ENCODE measurements at places on chromosomes 6 and 20. TPM values are rescaled to one million over a fixed set of nuclear protein-coding genes. Genes with fewer than 3 reads are reported as not detected.
A peak's percentile ranks its signal among the peaks of the same experiment; 100 is the strongest.

GRCh38 chr6:41694815-41695526 lies 40.4 kb downstream of the TFEB start:
- DNase-seq, result no peak

DNA sequence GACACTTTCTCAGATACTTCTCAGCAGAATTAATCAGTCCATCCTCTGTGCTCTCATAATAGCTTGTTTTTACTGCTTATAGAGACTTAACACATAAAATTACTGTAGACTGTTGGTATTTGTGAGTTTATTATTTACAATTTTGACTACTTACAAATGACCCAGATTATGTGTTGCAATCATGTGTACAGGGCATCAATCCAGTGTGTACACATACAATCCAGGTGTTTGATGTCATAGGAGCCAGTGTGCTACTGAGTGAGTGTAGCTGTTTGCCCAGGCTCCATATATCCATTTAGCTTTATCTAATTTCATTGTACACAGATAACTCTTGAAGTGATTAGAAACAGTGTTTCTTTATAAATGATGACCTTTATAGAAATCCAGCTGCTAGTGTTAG lies 31.3 kb downstream of the TRMT11 start:
- DNase-seq, result no peak

DNA sequence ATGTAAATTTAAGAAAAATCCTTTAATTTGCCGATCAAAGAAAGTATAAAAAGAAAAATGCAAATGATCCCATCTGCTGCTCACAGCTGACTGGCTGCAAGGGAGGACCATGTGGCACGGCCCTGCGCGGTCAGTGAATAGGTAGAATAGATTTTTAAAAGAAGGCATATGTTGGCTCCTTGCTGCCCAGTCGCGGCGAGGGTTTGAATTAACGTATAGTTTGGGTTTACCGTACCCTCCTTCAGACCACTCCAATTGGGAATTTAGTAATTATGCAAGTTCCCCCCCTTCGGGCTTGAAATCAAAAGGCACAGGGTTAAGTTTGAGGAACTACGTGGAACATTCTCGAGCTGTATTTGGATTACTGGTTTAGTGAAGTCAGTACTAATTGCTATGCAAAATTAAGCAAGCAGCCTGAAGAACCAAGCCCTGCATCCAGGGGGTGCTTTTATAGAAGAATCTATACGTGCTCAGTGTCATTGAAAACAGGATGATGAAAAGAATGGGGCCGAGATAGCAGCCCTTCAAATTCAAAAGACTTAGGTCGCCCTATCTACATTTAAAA lies 1.1 kb upstream of the BEND3 start:
- no peak for DNase-seq

- DNase-seq, result no peak
These were observed 486.9 kb downstream of the PREX1 start for GRCh38 chr20:48340883-48341281.

- DNase-seq, result no peak
These were observed 84.7 kb downstream of the CD164 start for GRCh38 chr6:109297406-109298110.

- DNase-seq, result no peak
These were observed 1.4 kb downstream of the DEFB124 start for GRCh38 chr20:31473331-31474096.

GRCh38 chr20:49594143-49594930 lies 26.4 kb upstream of the PTGIS start:
- peak; percentile 80 for DNase-seq

- no peak for DNase-seq
These were observed 126.5 kb downstream of the REV3L start for GRCh38 chr6:111356551-111356950.

DNA sequence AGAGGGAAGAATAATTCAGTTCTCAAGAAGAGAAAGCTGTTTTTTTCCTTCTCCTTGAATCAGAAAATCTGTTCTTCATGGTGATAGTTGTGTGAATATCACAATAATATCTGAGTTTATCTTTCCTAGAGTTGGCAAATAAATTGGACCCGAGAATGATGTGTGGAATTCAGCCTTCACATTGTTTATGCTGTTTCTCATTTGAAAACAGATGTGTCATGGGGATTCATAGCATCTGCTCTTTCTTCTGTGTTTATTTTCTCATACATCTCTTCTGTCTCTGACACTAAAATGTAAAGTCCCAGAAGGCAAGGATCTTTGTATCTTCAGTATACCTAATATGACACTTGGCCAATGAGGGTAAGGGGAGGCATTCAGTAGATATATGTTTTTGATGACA lies 103.6 kb upstream of the SGK1 start:
- DNase-seq, result no peak

DNA sequence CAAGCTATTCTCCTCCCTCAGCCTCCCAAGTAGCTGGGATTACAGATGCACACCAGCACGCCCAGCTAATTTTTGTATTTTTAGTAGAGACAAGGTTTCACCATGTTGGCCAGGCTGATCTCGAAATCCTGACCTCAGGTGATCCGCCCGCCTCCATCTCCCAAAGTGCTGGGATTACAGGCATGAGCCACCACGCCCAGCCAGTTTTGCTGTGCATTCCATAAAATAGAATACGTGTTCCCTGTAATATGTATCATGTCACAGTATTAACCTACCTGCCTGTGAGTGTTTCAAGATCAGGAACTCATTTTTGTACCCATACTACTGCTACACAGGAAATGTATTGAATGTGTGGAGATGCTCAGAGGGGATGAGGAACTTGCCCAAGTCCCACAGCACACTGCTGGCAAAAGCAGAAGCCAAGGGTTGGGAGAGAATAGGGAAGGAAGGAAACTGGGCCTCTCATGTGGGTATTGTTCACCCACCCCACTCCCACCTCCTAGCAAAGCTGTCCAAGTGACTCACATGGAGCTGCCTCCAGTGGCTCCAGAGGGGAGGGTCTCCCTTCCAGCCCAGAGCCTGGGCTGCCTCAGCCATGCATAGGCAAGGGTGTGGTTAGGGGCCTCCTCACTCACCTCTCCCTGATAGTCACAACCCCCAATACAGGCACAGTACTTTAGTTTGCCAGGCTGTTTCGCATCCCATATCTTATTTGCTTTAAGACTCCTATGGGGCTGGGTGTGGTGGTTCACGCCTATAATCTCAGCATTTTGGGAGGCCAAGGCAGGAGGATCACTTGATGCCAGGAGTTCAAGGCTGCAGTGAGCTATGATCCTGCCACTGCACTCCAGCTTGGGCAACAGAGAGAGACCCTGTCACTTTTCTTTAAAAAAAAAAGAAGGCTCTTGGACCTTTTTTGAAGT lies 9.4 kb downstream of the HM13 start:
- DNase-seq, result no peak

DNA sequence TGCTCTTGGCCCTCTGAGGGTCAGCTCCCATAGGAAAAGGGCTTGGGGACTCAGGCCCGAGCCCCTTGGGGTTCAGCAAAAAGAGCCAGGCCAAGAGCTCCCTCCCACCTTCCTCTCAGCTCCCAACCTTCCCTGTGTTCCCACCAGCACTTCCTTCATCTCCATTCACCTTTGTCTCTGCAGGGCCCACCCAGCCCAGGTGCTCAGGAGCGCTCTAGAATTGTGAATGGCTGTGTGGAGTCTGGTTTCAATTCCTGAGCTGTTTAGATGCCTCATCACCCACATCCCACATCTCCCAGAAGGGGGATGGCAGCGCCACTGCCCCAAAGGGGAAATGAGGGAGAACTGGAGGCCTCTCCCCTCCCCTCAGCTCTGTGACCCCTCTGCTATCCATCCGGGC lies 7.7 kb downstream of the GRM4 start:
- no peak for DNase-seq

GRCh38 chr6:19311786-19312185 lies 525.4 kb upstream of the ID4 start:
- no peak for DNase-seq

DNA sequence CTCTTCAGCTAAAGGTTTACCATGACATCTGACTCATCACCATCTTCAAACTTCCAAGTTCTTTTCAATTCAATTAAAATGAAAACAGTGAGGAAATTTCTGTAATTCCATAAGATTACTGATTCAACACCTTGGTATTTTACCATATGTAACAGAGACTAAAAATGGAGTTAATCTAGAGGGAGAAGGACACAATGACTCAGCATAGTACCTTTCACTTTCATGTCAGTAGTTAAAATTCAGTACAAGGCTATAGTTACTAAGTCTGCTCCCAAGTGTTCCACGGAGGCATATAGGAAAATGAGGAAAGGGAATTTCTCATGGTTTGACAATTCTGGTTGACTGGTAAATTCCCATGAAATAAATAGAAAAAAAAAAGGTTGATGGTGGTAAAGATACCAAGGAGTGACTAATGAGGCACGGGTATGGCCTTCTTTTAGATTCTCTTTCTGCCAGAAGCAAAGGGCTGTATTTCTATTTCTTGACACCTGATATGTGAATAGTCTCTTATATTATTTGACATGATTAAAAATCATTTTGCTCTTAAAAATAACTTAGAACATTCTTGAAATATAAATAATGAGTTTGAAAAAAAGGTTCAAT lies 526.7 kb upstream of the ADGRB3 start:
- no peak for DNase-seq

DNA sequence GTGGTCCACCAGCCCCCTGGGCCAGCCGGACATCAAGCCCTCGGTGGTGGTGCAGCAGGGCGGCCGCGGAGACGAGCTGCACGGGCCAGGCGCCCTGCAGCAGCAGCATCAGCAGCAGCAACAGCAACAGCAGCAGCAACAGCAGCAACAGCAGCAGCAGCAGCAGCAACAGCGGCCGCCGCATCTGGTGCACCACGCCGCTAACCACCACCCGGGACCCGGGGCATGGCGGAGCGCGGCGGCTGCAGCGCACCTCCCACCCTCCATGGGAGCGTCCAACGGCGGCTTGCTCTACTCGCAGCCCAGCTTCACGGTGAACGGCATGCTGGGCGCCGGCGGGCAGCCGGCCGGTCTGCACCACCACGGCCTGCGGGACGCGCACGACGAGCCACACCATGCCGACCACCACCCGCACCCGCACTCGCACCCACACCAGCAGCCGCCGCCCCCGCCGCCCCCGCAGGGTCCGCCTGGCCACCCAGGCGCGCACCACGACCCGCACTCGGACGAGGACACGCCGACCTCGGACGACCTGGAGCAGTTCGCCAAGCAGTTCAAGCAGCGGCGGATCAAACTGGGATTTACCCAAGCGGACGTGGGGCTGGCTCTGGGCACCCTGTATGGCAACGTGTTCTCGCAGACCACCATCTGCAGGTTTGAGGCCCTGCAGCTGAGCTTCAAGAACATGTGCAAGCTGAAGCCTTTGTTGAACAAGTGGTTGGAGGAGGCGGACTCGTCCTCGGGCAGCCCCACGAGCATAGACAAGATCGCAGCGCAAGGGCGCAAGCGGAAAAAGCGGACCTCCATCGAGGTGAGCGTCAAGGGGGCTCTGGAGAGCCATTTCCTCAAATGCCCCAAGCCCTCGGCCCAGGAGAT lies 1.0 kb downstream of the POU3F2 start:
- DNase-seq, result no peak

DNA sequence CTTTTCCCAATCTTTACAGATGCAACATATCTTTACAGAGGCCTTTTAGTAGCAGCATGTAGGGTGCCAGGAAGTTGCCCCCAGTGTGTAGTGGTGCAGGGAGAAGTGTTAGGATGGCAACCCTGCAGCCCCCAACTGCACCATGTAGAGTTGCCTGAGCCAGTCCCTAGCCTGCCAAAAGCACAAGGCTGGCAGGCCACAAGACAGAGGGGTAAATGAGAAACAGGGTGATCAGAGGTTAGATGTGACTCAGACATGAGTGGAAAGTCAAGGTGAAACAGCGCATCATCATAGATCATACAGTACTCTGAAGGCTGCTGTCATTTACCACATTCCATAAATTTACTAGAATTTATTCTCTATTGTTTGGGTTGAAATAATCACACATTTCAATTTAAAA lies 467.5 kb downstream of the PRKN start:
- no peak for DNase-seq

DNA sequence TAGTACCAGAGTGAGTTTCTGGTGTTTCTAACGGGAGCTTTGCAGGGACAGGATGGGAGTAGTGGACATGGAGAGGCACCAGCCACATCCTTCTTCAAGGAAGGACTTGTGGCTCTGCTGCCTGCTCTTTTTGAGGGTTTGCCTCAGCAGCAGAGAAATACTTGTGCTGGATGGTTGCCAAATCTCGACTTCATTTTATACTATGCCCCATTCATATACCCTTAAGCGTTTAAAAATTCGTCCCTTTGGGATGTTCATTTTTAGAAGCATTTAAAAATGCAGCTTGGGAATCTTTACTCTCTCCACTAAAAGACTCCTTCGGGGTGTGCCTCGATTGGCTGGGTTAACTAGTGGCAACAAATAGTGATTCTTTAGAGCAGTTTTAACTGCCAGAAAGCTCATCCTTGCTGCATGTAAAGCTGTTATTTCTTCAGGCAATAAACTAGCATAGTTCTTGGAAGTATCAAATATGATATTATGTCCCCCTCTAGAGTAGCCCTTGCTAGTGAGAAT lies 126.5 kb upstream of the B3GAT2 start:
- no peak for DNase-seq

- peak; percentile 70 for DNase-seq
These were observed 91.9 kb upstream of the SIRPA start for GRCh38 chr20:1803061-1803931.

GRCh38 chr6:33175436-33176069 lies 16.7 kb downstream of the COL11A2 start:
- no peak for DNase-seq

DNA sequence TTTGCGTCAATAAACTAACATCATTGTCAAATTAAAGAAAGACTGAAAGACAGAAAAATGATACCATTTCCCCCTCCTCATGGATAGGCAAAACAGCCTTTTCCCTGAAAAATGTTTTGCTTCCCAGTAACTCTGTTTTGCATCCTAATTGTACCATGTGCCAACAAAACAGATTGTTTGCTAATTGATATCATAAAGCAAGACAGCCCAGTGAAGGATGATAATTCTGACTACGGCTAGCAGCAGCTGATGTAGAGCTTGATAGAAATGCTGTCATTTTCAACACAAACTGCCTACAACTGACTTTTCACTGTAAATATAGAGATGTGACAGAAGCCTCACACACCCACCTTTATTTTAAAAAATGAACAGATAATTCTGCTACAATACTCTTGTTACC lies 1061.6 kb downstream of the HACE1 start:
- DNase-seq, result no peak

DNA sequence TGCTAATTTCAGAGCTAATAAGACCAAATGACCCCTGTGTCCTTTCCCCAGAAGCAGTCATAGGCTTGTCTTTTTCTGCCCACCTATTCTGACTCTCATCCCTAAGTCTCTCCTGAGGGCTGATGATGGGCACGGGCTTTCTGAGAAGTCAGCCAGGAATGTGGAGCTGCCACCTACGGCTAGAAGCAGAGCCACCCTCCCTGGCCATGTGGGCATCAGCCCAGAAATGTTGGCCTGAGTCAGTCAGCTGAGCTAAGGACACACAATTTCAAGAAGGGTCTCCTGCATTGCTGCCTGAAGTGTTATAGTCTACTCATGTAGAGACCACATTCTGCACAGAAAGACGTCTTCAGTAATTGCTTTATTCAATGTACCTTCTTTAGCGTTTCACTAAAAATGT lies 17.1 kb downstream of the MYLIP start:
- DNase-seq, result no peak

The MED23 gene
- 7.7 TPM for polyA plus RNA-seq

The CLPSL2 gene
- polyA plus RNA-seq, result not detected

The SLC32A1 gene
- polyA plus RNA-seq, result not detected

The HTR1E gene
- polyA plus RNA-seq, result not detected

The ZSCAN26 gene
- 8.3 TPM for polyA plus RNA-seq

The TCF21 gene
- 1.9 TPM for polyA plus RNA-seq

The COL21A1 gene
- 21.7 TPM for polyA plus RNA-seq

The SNAP91 gene
- polyA plus RNA-seq, result 1.8 TPM

The MICA gene
- polyA plus RNA-seq, result 8.5 TPM

The GSTA1 gene
- polyA plus RNA-seq, result not detected

The DEFB124 gene
- polyA plus RNA-seq, result not detected

The ZSCAN31 gene
- polyA plus RNA-seq, result 5.4 TPM

The TPD52L1 gene
- polyA plus RNA-seq, result 51.5 TPM

The ESR1 gene
- polyA plus RNA-seq, result 0.19 TPM

Data from heart left ventricle (tissue), 16 donors.